ENCODE measurements at places on chromosomes 13 and 19.
A peak's percentile ranks its signal among the peaks of the same experiment; 100 is the strongest.

DNA sequence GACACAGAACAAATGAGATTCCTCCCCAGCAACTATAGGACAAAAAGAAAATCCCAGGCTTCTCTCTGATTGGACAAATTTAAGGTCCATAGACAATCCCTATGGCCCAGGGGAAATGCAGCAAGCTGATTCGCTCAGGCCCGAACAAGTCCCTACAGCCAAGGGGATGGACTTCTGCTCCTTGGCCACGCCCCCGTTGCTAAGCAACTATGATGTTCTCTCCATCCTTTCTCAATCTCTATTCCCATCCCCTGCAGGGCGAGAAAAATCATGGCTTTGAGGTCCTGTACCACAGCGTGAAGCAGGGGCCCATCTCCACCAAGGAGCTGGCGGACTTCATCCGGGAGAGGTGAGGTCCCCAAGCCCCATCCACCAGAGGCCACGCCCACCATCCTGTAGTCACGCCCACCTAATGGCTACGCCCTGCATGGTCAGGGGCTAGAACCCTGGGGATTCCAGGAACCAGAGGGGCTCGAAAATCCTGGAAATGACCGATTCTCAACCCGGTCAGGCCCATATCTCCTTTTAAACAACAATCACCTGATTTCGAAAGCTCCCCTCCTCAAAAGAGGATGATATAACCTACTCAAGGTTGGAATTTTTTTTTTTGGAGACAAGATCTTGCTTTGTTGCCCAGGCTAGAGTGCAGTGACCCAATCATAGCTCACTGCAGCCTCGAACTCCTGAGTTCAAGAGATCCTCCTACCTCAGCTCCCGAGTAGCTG lies 11.4 kb downstream of the FCHO1 start:
- no peak for DNase-seq

GRCh38 chr19:17671906-17672305 lies 16.2 kb downstream of the UNC13A start:
- no peak for DNase-seq

DNA sequence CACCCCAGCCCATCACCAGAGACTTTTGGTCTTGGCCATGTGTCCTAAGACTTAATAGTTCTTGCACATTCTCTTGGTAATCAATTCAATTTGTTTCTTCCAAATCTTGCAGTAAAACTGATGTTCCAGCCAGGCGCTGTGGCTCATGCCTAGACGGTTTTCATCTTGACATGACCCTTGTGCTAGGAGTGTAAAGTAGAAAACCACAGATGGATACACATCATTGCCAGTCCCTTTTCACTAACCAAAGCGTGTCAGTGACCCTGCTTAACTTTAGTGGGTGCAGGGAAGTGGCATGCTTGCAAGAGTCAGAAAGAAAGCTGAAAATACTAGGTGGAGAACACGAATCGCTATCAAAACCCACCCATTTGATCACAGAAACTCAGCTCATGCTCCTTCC lies 18.0 kb upstream of the CD70 start:
- DNase-seq, result no peak

DNA sequence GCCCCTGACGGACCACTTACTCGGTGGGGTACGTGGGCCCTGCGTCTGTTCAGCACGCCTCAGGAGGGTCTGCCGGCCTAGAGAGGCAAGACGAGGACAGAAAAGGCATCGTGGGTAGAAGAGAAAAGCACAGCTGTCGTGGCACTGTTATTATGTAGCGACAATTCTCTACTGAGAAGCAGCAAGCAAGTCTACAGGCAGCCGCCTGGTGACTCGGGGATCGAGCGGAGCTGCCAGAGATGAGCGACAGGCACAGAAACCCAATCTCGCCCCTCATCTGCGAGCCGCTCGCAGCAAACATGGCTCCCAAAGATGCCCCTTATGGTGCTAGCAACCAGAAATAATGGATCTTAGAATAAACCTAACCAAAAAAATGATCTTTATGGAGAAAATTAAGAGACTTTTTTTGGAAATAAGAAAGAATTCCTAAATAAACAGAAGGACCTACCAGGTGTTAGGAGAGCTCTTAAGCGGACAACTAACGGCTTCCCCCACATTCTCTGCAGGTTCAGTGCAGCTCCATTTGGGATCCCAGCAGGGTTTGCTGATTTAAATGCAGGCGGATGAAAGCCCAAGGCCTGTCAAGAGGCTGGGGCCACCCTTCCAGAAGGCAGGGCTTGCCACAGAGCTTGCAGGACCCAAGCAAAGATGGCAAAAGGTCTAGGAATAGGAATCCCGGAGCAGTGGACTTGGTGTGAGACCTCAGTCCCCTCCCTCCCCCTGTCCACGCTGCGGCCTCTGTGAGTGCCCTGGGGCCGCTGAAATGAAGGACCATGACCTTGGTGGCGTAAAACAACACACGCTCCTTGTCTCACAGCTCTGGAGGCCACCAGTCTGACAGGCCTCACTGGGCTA lies 152.6 kb downstream of the KDM4B start:
- no peak for DNase-seq

DNA sequence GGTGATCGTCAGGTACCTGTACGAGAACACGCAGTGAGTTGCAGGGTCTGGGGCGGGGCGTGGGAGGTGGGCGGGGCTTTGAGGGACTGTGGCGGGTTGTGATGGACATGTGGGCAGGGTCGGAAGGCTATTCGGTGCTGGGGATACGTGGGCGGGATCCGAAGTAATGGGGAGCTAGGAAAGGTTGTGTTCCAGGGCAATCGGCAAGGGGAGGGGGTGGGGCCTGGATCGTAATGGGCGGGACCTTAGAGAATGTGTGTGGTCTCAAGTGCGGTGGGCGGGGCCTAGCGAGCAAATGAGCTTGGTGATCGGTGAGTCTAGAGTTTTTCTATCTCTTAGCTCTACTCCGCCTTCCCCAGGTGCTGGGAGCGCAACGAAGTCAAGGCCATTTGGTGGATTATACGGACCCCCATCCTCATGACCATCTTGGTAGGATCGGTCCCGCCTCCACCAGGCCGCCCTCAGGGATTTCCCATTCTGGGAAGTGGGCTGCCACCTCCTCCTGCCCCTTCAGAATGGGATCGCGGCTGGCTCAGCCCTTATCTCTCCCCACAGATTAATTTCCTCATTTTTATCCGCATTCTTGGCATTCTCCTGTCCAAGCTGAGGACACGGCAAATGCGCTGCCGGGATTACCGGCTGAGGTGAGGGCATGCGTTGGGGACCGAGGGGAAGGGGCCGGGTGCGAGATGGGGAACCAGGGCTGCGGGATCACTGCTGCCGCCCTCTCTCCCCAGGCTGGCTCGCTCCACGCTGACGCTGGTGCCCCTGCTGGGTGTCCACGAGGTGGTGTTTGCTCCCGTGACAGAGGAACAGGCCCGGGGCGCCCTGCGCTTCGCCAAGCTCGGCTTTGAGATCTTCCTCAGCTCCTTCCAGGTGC lies 9.6 kb downstream of the GIPR start:
- DNase-seq, result peak; percentile 87

- DNase-seq, result no peak
Measured at GRCh38 chr13:91988331-91988730, 589.9 kb downstream of the GPC5 start.

- no peak for DNase-seq
Measured at GRCh38 chr13:100440751-100441425, 147.7 kb downstream of the GGACT start.

DNA sequence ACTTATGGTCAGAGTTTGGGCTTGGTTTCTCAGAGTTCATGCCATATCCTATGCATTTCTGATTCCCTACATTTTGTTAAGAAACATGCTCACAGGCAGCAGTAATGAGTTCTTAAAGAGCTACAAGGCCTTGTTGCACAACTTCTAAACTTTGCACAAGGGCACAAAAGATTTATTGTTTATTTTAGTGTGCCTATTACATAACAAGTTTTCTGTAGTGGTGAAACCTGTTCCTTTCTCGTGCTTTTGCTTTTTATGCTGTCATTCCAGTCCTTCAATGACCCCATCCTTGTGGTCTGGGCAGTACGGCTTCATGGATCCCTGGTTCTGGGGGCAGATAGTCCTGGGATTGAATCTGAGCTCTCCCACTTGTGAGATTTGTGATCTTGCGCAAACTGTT lies 17.8 kb downstream of the ZNF507 start:
- DNase-seq, result no peak

GRCh38 chr19:9538183-9539058 lies at the start of gene ZNF426:
ZNF426 (minus strand) TSS chr19:9538645; CDS start chr19:9536232, 2,413 bp downstream.
- DNase-seq, result peak; percentile 83

DNA sequence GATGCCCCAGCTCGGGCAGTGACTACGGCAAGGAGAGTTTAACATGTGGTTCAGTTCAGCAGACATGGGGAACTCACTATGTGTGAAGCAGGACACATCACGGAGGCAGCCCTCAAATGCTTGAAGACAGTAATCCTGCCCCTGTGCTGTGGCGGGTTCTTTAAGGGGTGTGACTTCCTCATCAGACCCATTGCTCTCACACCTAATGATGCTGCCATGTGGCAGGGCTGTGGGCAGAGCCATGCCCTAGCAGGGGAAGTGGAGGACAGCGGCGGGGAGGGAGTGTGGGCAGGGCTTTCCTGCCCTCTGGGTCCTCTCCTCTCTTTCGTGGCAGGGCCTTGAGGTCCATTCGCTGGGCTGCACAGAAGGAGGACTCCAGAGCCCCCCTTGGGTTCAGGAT lies 131.1 kb upstream of the GJB6 start:
- DNase-seq, result no peak

DNA sequence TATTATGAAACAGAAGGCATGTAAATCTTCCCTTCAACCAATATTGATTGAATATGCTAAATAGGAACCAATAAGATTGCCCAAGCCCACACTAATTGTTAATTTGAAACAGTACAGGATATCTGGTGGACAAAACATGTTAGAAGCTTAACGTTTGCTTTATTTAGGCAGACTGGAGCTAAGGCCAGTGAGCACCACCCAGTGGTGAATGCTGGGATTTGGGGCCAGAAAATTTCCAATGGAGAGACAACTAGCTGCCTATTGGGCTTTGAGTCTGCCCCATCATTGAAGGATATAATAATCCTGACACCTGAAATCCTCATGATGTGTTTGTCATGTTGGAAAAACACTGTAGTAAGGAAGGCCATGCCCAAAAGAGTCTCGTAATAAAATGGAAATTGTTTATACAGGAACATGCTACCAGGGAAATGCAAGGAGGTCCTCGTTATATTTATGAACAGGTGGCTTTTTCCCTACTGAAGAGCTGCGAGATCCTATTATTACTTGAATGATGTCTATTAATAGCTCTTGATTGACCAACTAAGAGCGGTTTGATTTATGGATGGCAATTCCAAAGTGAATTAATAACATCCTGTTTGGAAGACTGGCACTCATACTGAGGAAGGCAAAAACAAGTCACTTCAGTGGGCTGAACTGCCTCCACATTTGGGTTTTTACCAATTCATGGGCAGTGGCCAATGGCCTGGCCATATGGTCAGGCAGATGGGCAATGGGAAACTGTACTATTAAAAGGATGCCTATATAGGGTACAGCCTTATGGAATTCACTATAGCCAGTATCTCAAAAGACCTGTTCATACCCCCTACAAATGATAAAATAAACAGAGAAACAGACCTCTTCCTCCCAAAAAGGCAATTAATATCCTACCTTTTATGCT lies 8.7 kb downstream of the SIGLECL1 start:
- DNase-seq, result peak; percentile 27

- DNase-seq, result no peak
Measured at GRCh38 chr13:108302279-108302678, 32.8 kb downstream of the TNFSF13B start.

- DNase-seq, result no peak
Measured at GRCh38 chr13:66887088-66887487, 343.0 kb downstream of the PCDH9 start.
